ENCODE measurements at places on chromosomes 16 and 17. TPM values are rescaled to one million over a fixed set of nuclear protein-coding genes. Genes with fewer than 3 reads are reported as not detected.

The PABPN1L gene
- total RNA-seq, result not detected

The CRYM gene
- 1.7 TPM for total RNA-seq

The TEKT5 gene
- total RNA-seq, result not detected

The PSKH1 gene
- total RNA-seq, result 18.3 TPM

The CTRB1 gene
- total RNA-seq, result not detected

The CSH1 gene
- not detected for total RNA-seq

The HSF5 gene
- total RNA-seq, result not detected

The PIK3R5 gene
- 0.18 TPM for total RNA-seq

The TMC7 gene
- 5.3 TPM for total RNA-seq

Measured in A549 treated with AZD2906 at 1 μM for 4 hours (cell line).